ENCODE measurements at places on chromosomes 1 and 21.

- no peak for ATAC-seq
Measured at GRCh38 chr1:116966791-116967190, 34.8 kb upstream of the CD101 start.

DNA sequence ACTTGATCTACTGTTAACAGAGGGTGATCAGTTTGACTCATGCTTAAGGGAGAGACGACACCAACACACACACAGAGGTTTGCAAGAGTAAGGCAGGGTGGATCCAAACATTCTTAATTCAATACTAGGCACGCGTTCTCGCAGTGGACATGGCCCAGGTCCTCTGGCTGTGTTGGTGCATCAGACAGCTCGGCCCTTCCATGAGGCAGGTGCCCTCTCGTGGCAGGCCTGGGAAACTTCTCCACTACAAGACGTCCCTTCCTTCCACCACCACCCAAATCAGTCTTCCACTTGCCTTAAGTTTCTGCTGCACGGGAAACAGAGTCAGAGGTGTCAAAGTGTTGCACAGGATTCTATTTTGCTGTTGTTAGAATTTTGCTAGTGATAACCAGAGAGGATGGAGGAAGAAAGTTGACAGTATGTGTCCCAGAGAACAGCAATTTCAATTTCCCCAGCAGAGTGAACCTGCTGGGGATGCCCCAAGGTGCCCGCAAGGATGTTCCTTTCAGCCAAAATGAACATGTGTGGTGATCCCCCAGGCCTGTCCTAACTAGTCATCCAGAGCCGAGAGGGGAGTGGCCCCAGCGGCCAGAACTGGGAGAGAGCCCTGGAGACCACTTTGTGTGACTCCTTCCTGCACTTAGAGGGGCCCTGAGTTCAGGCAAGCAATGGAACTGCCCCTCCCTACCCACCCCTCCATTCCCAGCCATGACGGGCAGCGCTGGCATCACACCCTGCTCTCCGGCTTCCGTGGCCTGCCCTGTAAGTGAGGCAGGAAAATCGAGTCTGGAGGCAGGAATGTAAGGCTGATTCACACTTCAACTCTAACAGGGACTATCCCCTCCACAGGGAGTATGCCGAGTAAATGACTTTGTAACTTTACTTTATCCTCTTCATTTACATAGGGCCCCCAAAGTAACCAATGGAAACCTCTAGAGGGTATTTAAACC lies 34.8 kb downstream of the MX1 start:
- ATAC-seq: peak; percentile 78

DNA sequence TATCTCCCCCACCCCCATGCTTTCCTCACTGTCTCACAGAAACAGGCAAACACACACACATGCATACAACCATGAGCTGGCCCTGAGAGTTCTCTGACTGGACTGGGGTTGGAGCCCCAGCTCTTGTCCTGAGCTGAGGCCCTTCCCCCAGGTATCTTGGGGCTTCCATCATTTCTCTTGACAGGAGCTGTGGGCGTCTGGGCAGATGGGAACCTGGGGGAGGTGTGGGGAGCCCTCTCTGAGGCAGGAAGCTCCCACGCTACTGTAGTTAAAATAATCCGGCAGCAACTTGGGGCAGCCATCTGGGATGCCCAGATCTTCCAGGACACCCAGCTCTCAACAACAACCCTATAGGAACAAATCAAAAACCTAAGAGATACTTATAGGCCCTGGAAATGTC lies 2.7 kb upstream of the KIF21B start:
- no peak for ATAC-seq

DNA sequence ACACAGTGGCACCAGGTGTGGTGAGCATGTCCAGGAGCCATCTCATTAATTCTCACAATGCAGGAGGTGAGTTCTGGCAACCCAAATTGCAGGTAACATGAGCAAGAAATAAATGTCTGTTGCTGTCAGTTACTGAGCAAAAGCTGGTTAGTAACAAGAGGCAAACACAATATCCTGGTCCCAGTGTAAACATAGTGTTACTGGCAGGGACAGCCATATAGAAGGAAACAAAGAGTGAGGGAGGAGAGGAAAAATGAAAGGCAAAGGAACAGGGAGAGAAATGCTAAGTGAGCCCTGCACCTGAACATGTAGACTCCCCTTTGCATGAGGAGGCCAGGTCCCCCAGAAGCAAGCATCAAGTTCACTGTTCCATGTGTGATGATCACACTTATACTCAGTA lies 203.6 kb downstream of the TRABD2B start:
- ATAC-seq: no peak

DNA sequence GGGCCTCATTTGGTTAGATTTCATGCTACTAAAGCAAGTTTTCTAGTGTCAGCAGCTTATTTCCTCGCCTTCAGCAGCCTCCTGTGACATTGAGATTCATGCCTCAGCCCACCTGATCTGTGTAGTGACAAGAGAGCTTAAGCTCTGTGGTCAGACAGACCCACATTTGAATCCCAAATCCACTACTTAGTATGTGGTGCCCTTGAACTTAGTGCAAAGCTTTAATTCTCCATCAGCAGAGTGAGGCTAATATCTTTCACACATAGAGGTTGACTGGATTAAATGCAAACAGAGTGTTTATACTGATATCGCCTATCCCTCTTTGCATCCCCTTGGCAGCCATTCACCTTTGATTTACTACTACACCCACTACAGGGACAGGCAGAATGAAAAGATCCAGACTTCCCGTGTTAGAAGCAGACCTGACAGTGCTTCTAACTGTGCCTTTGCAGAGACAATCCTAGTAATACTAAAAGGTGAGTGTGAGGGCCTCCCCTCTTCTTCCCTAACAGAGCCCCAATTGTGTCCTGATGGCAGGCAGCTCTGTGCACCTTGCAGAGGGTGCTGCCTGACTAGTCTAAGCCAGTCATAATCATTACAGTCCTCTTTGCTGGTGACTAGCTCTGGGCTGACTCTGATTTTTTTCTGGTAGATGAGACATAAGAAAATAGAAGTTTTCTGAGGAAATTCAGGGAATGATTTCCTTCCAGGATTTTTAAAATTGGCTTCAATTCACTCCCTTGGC lies 264.0 kb downstream of the CTH start:
- ATAC-seq: no peak
